ENCODE measurements at places on chromosomes 4 and X.

DNA sequence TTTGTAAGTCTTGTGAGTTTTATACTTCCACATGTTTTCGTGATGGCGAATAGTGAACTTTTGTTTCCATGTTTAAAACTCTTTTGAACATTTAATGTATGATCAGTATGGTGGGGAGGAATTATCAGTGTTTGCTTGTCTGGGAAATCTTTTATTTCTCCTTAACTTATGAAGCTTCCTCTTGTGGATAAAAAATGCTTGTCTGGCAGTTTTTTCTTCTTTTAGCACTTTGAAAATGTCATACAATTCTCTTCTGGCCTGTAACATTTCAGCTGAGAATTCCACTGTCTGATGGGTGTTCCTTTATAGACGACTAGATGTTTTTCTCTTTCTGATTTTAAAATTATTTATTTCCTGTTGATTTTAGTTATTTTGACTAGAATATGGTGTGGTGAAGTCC, 576.0 kb downstream of the DACH2 start:
- no peak for DNase-seq

DNA sequence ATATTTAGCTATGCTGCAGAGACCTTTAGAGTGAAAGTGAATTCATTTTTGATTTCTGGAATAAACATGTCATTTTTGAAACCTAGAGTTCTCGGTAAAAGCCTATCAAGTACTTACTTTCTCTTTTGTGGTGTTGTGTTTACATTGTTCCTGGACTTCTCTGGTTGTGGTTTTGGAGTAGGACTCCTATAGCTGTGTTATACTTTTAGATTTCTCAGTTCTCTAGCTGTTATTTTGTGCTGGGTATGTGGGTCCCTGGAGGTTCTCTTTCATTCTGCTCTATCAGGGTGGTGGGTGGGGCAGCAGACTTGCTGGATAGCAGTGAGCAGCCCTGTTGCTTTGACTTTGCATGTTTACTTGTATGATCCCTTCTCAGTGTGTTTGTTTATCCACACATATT, 25.6 kb upstream of the MSMO1 start:
- DNase-seq: no peak

DNA sequence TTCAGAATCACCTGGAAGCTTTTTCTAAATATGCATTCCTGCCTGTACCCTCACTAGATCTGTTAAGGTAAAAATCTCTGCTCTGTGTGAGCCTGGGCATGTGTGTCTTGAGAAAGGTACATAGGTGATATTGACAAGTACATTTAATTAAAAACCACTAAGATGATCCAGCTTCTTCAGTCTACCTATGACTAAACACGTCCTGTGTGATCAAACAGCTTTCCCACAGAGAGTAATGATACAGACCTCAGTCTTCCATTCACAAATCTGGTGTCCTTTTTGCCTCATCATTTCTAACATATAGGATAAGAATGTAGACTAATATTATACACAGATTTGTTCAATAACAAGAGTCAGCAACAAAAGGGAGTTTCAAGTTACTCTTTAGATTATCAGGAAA, 42.6 kb downstream of the GALNT7 start:
- DNase-seq: no peak

DNA sequence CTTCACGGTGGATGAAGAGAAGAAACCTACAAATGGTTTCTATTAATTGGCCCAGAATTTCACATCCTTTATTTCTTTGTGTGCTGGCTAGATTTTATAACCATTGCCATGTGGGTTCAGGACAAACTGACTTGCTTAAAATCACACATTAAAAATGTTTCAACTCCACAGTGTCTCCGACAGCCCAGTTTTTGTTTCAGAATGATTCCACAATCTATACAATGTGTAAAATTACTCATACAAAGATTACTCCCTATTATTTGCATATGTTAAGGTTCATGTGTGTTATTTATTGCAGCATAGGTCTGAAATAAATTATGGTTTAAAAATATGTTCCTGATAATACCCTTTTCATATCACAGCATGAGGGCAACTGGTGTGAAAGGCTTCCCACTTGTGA, 20.6 kb downstream of the DCHS2 start:
- DNase-seq: no peak

DNA sequence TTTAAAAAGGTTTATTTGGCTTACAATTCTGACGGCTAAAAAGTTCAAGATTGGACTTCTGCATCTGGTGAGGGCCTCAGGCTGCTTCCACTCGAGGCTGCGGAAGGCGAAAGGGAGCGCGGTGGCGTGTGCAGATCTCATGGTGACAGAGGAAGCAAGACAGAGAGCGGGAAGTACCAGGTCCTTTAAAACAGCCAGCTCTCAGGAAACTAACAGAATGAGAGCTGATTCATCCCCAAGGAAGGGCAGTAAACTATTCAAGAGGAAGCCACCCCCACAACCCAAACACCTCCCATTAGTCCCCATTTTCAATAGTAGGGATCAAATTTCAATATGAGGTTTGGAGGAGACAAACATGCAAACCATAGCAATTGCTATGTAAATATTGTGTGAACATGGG, 2144.2 kb upstream of the AGA start:
- no peak for DNase-seq

GRCh38 chr4:76772498-76773106, 125.3 kb downstream of the SOWAHB start:
- no peak for DNase-seq

- DNase-seq: no peak
These were observed 21.5 kb downstream of the ARSJ start for GRCh38 chr4:113957956-113958355.

- DNase-seq: no peak
These were observed 64.2 kb upstream of the MSANTD1 start for GRCh38 chr4:3184725-3185124.

DNA sequence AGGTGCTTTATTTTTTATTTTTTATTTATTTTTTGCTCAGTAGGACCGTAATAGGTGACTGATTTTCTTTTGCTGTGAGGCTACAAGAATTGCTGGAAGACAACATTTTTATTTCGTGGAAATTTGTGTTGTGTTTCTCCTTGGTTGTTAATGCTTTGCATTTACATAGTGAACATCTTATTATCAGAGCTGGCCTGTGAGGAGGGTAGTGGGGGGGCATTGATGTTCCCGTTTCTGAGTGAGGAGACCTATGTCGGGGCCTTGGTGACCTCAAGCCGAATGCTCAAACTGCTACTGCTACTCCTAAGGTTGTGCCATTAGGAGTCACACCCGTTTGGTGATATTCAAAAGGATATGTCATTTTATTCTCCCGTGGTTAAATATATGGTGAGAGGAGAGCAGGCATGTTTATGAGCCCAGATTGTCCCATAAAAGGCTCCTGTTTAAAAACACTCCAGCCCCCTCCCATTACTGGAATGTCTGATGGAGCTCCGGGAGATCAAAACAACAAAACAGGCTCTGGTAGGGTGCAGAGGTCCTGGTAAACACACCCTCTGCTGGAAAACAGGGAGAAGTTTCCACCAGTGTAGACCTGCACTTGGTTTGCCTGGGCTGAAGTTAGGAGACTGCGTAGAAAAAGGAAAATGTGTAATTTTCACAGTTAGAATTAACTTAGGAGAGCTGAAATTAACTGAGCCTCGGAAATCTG, 5.6 kb downstream of the PDGFRA start:
- no peak for DNase-seq

DNA sequence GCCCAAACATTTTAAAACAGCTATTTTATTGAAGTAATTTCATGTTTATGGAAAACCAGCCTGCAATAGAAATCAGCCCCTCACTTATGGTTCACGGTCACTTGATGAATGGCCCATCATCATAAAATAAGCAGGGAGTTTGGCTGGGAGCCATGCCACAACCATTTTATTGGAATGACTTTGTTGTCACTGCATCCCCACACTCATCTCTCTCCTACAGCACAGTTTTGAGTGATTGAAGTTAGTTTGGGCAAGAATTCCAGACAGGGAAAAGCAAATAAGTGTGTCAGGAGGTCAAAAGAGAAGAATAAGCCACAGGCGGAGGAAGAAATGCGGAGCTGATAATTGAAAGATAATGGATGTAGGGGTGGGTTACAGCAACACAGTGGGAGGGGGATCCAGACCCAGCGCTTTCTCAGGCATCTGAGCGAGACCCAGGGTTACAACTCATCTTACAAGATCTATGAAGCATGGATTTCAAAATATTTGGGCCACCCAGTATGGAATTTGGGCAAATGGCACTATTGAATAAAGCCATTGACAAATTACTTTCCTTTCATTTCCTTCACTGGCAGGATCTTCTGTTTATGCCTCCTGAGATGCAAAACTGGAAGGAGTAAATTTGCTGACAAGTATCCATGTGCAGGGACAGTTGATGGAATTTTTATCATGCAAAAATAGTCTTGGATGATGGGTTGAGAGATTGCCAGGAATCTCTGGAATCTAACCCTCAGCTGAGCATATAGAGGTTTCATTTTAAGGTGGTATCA, 100.8 kb downstream of the SHROOM3 start:
- no peak for DNase-seq

DNA sequence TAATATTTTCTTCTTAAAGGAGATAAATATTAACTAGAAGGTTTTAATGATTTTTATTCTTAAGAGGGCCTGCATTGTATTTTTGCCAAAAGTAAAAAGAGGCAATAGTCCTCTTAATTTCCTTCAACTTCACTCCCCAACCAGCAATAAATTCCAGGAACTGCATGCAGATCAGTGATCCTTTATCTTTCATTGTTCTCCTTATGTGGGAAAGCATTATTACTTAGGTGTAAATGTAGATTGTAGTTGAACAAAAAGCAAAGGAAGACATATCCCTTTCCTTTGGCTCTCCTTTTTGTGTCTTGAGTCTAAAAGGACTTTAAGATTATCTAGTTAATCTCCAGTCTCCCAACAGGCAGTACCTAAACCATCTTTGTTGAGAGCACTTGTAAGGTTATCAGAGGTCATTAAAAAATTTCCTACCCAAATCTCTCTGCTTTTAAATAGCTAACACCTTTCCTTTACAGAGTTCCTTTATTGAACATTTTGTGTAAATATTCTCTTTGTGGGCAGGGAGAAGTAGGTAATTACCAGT, 55.3 kb downstream of the RAPGEF2 start:
- DNase-seq: no peak

GRCh38 chr4:19051831-19052230, 1030.3 kb upstream of the LCORL start:
- DNase-seq: no peak

- no peak for DNase-seq
These were observed 395.0 kb upstream of the FAT1 start for GRCh38 chr4:187118602-187119120.

DNA sequence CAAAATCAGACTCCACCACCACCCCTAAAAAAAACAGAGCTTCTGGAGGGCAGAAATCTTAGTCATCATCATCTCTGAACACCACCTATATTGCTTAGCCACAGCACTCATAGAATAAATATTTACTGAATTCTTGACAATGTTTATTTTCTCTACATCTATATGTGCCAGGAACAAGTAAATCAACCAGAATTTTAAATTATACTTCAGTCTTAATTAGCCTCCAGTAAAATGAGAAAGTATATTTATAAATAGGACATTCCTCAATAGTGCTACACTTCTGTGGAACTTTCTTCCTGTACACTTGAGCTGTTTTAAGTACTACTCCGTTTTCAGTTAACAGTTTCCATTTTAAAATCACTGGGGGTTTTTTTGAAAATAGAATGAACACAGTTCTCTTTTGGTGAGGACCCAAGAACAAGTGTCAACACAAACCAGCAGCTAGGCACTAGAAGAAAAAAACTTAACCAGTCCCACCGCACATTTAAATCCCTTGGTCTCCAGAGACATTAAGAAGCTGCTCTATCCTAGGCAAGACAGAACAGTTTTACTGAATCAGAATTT, 25.5 kb downstream of the SMIM14 start:
- DNase-seq: no peak

GRCh38 chrX:12245650-12246645, 107.7 kb downstream of the FRMPD4 start:
- no peak for DNase-seq

GRCh38 chr4:55127053-55127452, 1.7 kb upstream of the KDR start:
- no peak for DNase-seq

DNA sequence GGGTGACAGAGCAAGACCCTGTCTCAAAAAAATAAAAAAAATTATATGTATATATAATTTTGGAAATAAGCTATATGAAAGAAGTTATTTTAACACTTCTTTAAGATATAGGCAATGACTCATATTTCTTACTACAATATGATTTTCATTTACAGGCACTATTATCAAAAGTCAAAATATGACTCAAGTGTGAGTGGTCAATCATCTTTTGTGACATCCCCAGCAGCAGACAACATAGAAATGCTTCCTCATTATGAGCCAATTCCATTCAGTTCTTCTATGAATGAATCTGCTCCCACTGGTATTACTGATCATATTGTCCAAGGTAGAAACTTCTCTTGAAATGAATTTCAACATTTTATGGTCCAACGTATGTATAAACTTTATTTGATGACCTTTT, 20.8 kb downstream of the OCIAD1 start:
- DNase-seq: no peak

DNA sequence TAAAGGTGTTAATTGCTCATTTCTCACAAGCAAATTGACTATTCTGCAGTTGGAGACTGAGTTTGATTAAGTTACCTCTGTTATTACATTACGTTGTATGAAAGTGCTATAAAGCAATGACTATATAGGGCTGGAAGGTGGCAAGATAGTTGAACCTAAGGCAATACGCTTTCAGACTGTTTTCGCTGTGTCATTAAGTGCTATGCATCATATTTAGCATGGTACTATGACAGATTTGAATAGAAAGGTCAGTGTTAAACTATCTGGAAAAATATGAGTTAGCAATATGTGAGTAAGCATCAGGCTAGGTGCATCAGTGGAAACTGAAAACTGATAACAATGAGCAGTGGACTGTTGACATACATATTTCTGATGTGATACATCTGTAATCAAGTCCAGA, 206.0 kb upstream of the ARHGAP24 start:
- no peak for DNase-seq

GRCh38 chr4:65880594-65880993, 210.3 kb upstream of the EPHA5 start:
- DNase-seq: no peak

- DNase-seq: no peak
These were observed 178.3 kb upstream of the SLC7A11 start for GRCh38 chr4:138420471-138420870.

DNA sequence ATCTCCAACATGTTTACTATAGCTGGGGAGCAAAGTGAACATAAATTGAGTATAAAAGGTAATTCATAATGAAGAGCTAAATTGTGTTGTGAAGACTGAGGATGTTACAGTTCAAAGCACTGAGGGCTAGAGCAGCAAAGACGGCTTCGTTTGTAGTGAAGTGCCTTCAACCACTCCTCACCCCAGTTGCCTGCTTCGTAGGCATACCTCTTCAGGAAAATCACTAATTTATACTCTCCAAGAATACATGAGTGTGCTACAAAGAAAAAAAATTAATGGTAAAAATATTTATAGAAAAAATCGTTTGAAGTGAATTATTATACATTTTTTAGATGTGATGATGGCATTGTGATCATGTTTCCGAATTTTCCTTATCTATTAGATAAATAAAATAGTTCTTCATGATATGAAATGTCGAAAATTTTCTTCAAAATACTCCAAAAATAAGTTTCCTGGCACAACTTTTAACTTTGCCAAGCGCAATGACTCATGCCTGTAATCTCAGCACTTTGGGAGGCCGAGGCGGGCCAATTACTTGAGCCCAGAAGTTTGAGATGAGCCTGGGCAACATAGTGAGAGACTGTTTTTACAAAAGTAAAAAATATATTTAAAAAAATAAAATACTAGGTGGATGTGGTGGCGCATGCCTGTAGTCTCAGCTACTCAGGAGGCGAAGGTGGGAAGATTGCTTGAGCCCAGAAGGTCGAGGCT, 41.6 kb downstream of the ZFP42 start:
- no peak for DNase-seq
